ENCODE measurements at places on chromosomes 7 and 10.

DNA sequence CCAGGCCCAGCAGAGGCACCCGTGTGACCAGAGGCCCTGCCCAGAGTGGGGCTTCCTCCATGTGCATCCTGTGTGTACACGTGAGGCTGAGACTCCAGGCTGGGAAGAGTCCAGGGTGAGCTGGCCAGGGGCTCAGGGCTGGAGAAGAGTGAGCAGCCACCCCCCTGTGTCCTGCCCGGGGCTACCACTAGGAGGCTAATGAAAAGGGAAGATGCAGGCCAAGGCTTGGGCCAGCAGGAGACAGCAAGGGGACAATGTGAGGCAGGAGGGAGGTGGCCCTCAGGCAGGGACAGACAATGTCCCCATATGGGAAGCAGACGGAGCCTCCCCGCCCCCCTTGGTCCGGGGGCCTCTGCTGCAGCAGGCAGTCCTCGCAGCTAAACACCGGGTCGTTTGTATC, 102.0 kb downstream of the HIF1AN start:
- DNase-seq, result no peak

DNA sequence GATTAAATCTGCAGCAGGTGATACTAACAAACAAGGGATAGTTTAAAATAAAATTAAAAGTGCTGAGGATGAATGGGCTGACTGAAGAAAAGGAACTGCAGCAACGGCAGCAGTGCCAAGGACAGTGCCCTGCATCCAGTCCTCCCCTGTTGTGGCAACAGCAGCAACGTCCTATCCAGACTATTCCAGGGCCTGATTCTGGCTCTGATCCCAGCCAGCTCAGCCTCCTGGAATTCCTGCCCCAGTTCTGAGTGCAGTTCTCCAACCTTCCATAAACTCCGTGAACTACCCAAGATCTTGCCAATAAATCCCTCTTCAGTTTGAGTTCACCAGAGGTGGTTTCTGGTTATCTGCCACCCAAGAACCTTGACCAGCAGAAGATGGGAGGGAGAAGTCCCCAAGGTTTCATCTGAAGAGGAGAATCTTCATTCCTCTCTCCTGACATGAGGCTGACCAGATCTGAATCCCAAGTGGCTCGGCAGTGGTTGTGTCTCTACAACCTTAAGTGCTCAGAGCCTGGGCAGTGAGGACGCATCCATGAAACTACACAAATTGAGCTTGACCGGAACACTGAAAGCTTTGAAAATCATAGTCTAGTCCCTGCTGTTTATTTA, 115.8 kb downstream of the SORBS1 start:
- DNase-seq, result no peak

- DNase-seq, result no peak
Observed at GRCh38 chr7:99035723-99036545, 108.0 kb downstream of the SMURF1 start.

GRCh38 chr10:84076047-84076388, 63.3 kb upstream of the GHITM start:
- DNase-seq, result no peak

GRCh38 chr10:132466520-132467463, 69.8 kb downstream of the PWWP2B start:
- no peak for DNase-seq

DNA sequence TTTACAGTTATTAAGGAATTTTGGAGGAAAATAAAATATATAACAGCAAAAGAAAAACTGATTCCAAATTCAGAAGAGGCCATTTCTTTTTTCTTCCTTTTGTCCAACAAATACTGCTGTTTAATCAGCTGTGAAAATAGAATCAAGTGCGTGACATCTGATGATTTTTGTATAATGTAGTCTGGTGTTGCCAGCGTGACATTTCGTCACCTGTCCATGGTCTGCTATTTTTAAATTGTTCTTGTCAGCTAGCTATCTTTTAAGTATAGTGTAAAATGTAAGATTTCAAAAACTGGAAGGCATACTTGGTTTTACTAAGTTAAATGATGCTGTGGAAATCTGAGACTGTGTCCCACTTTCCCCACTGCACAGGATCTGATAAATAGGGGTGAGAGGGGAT, 105.9 kb downstream of the CPEB3 start:
- no peak for DNase-seq

DNA sequence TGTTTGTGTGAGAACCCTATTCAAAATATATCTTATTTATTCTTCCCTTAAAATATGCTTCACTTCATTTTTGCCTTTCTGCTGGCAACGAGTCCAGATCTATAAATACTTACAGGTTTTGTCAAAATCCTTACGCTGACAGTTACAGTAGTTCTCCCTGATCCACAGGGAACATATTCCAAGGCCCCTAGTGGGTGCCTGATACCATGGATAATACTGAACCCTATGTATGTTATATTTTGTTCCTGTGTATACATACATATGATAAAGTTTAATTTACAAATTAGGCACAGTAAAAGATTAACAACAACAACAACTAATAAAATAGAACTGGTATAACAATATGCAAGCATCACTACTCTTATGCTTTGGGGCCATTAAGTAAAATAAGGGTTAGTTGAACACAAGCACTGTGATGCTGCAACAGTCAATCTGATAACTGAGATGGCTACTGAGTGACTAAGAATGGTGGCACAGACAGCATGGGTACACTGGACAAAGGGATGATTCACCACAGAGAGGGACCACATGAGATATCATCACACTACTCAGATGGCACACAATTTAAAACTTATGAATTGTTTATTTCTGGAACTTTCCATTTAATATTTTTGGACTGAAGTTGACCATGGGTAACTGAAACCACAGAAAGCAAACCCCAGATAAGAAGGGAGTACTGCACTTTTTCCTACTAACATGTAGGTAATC, 29.4 kb upstream of the PCGF5 start:
- no peak for DNase-seq

DNA sequence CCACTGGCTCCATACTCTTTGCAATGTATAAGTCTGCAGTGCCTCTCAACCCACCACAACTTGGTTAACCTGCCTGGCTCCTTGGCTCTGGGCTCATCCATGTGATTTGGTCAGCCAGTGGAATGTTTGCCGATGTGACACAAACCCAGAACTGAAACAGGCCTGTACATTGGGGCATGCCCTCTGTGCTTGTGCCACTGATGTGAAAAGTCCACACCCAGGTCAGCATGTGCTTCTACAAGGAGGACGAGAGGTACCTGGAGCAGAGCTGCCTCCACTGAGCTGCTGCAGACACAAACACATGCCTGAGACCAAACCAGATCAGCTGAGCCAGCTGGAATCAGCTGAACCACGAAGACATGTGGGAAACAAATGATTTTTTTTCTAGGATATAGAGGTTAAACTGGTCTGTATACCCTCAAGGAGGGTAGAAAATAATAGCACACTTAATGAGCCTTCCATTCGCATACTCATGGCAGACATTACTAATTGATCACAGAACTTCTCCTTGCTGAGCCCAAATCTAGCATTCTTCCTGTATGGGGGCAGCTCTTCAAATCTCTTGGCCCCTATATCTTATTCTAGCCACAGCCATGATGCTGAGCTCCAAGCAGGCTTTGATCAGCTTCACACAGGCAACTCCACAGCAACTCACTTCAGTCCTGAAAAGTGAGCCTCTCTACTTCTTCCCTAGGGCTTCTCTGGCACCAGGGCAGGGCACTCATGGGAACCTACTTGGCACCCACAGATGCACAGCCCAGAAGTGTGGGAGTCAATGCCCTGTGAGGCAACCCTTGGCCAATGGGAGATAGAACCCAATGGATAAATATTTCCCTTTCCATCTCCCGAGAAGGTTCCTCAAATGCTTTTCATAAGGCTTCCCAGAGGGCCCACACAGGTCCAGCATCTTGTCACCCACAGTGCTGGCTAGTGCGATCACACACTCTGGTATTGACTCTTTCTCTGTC, 18.6 kb downstream of the PYROXD2 start:
- DNase-seq, result no peak

DNA sequence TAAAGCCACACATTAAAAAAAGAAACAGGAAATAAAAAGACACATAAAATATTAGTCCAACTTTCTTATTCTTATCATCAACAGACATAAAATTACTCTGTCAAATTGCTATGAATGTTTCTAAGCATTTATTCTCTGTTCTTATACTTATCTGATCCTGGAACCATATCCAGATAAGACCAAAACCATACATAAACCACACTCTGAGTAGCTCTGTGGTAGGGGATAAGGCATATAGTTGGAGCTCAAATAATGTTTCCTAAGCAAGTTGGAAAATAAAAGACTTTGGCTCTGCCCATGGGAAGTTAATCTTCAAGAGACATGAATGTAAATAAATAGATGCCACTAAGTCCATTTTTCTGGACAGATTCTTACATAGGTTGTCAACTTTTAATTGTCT, 103.1 kb upstream of the PLXDC2 start:
- no peak for DNase-seq

DNA sequence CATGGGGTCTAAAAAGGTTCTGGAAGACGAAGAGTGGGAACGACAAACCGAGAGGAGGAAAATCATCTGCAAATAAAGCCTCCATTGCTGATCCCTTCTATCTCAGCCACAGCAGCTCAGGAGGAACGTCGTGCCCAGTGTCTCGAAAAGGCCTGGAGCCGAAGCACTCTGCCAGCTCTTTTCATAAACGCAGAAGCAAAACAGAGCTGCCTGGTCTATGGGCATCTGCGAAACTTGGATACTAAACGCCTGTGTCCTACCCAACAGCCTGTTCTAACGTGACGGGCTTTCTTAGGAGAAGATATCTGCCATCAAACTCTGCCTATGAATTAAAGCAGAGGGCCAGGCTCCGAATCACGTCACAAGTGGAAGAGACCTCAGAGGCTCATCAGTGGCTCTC, 68.7 kb downstream of the GNA12 start:
- no peak for DNase-seq

- no peak for DNase-seq
Observed at GRCh38 chr7:95376632-95377400, 19.4 kb downstream of the PON3 start.

DNA sequence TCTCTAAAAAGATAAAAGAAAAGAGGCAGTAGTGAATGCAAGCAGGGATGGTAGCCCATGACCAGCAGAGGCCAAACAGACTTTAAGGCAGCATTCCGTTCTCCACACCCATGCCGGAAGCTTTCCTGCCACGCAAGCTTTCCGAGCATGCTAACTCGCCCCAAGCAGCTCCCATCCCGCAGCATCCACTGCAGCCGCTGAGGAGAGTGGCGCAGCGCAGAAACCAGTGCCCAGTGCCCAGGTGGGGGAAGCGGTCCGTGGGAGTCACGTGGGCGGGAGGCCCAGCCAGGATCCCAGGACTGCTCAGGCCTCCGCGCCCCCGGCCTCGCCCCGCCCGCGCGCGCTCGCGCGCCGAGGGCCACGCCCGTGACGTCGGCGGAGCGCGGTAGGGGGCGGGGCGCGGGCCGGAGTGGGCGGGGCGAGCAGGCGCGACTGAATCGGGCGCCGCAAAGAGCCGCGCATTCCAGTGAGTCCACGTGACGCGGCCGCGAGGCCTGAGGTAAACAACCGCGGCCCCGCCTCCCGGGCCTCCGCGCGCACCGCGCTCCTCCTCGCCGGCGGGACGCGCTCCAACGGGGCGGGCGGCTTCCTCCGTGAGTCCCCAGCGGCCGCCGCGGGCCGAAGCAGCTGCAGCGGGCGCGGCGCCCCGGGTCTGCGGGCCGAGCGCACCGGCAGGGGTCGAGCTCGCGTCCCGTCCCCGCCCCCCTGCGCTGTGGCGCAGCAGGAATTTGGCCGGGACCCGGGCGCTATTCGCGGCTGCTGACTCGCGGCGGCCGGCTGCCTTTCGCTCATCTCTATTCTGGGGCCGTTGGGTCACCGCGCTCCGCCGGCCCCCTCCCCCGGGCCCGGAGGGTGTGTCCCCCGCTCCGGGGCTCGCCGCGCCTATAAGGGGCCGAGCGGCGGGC, at the start of gene OTUD1:
Gene OTUD1, plus strand, starts transcription at position 529 of the 905 bp plus-strand sequence. CDS start 383 bp downstream, outside the sequence.
- DNase-seq, result peak; percentile 98

GRCh38 chr10:131115801-131116200, 195.7 kb downstream of the TCERG1L start:
- DNase-seq, result no peak

DNA sequence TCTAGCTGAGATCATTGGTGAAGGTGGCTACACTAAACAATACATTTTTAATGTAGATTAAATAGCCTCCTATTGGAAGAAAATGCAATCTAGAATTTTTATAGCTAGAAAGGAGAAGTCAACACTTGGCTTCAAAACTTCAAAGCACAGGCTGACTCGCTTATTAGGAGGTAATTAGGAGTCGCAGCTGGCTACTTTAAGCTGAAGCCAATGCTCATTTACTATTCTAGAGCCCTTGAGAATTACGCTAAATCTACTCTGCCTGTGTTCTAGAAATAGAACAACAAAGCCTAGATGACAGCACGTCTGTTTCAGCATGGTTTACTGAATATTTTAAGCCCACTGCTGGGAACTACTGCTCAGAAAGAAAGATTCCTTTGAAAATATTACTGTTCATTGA, 101.6 kb upstream of the EEPD1 start:
- no peak for DNase-seq

GRCh38 chr10:556971-557637, 132.4 kb downstream of the DIP2C start:
- no peak for DNase-seq

- DNase-seq, result no peak
Observed at GRCh38 chr10:344582-345200, 209.4 kb downstream of the ZMYND11 start.

- DNase-seq, result no peak
Observed at GRCh38 chr7:30702200-30702599, 19.9 kb upstream of the CRHR2 start.

- no peak for DNase-seq
Observed at GRCh38 chr7:28160551-28160991, 20.0 kb downstream of the JAZF1 start.

DNA sequence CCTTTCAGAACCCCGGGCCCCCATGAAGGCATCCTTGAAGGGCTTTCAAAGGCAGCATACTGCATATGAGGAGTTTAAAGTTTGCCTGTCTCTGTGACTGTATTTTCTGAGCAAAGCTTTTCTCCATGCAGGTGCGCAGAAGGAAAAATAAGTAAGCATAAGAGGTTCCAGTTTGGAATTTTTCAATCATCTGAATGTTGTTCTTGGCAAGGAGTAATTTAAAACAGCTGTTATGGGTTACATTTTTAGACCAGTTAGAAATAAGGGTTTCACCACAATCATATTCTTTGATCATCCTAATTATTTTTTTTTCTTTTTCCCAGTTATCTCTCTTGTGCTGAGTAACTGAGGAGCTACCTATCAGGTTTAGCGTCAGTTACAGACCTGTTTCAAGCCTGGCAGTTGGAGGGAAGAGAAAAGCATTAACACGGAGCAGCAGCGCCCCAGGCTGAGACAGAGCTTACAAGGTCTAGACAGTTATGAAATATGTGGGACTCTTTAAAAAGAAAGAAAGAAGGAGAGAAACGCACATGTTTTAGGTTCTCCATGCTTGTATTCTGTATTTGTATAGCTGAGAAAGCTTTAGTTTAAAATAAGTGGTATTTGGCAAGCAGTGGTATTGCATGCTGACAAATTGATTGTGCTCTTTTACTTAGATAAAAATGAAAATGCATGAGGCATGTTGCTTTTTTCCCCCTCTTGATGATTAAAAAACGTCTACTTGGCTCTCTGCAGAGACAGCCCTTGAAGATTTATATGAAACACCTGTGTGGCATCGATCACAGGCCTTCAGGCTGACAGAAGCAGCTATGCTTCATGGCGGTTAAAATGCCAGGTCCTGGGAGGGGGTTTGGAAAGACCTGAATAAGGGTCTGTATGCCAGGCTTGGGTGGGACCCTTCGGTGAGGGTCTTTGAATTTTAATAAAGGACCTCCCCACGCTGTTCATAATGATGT, 157.6 kb downstream of the GRK5 start:
- no peak for DNase-seq

GRCh38 chr7:74092321-74092963, 8.8 kb downstream of the LIMK1 start:
- no peak for DNase-seq

Data from B cell (primary cell).